ENCODE measurements at places on chromosomes 11 and 22.

GRCh38 chr11:113048820-113049768, 87.9 kb downstream of the NCAM1 start:
- DNase-seq: no peak

- DNase-seq: peak; percentile 36
Observed at GRCh38 chr11:68008381-68009337, 1.5 kb upstream of the ALDH3B1 start.

GRCh38 chr11:69203901-69204245, 48.1 kb downstream of the SMIM38 start:
- DNase-seq: no peak

DNA sequence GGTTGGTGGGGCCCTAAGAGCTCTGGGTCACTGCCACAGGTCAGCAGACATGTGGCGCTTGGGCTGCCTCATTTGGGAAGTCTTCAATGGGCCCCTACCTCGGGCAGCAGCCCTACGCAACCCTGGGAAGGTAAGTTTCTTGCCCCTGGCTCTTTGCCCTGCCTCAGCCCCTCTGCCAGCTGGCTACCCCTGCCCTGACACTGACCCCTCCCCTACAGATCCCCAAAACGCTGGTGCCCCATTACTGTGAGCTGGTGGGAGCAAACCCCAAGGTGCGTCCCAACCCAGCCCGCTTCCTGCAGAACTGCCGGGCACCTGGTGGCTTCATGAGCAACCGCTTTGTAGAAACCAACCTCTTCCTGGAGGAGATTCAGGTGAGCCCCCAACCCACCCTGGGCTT, 1.9 kb downstream of the SCYL1 start:
- DNase-seq: no peak

DNA sequence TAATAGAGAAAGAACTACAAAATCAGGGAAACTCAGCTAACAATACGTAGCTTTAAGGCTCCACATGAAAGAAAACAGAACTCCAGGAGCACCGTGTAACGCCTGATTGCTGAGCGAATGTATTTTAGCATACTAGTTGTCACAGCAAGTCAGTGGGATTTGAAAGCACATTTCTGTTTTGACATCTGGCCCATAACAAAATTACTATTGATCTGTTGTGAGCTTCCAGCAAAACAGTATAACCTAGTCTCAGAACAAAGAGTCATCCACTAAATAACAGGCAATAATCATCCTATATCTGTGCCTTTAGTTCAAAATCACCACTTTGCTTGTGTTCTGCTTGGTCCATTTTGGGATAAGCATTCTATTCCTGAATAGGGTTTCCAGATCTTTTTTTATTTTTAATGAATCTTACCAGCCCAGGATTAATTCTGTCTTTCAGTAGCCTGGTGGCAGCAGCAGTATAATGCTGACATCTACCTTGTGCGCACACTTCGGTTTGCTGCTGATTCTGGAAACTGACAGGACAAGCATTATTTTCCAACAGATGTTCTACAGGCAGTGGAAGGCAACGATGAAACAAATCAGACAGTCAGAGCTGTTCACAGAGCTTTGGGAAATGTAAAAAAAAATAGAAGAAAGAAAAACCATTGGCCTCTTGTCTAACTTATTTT, 66.2 kb downstream of the CADM1 start:
- no peak for DNase-seq

DNA sequence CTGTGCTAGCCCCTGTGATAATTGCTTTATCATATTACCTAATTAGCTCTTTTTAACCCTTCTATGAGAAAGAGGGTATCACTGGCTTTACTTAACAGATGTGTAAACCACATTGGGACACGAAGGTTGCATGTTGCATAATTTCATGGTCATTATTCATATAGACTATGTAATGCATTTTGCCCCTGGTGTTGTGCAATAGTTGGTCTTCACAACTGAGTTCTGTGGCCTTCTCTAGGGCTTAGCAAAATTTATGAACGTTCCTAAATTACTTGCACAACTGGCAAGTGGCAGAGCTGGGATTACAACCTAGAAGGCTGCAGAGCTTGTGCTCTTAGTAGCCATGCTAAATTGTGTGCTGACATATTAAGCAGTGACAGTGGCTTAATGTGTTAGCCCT, 34.6 kb upstream of the PDGFD start:
- DNase-seq: no peak

- DNase-seq: no peak
Observed at GRCh38 chr11:199004-199581, 6.2 kb downstream of the SCGB1C1 start.

DNA sequence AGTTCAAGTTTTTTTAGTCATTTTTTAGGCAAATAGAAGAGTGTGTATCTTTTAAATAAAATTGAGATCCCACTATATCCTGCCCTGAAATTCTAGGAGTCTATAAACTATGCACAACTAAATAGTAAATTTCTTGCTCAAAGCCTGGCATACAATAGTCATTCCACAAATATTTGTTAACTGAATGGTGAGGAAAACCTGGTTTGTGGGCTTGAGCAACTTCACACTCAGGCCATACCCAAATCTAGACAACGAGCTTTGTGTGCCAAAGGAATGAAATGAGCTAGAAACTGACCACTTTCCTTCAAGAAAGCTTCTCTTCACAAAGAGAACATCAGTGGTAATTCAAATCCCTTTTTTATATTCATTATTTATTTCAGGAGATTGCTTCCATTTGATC, 39.6 kb upstream of the AMOTL1 start:
- no peak for DNase-seq

GRCh38 chr22:23103199-23103954, 33.1 kb downstream of the GNAZ start:
- DNase-seq: no peak

DNA sequence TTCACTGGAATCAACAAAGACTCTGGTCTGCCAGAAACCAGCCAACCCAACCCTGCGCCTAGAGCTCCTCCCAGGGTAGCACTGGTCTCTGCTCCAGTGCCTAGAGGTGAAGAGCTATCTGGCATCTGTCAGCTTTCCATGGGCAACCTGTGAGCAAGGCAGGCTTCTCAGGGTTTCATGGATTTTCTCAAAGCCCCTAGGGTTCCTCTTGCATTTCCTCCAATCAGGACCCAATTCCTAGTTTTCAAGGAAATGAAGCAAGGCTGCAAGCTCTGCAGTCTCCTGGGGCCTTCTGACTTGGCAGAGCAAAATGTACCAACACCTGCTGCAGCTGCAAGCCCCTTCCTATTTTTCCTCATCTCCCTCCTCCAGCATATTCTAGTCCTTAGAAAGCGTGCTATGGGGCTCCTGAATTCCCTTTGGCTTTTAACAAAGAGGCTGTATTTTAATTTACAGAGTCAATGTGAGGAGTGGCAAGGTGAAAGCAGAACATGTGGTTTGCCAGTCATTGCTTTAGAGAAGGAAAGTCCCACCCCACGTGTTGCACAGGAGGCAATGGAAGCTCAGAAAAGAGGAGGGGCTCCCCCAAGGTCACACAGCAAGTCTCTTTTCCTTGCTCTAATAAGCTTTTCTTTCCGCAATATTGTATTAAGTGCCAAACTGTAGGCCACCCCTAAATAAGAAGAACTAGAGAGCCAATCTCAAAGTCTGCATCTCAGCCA, 33.0 kb upstream of the RIC3 start:
- no peak for DNase-seq

- no peak for DNase-seq
Observed at GRCh38 chr11:18623707-18624106, 10.4 kb downstream of the SPTY2D1 start.
